Esophagus squamous epithelium (tissue), 5 donors: ENCODE measurements at places on chromosomes 16 and 17.

DNA sequence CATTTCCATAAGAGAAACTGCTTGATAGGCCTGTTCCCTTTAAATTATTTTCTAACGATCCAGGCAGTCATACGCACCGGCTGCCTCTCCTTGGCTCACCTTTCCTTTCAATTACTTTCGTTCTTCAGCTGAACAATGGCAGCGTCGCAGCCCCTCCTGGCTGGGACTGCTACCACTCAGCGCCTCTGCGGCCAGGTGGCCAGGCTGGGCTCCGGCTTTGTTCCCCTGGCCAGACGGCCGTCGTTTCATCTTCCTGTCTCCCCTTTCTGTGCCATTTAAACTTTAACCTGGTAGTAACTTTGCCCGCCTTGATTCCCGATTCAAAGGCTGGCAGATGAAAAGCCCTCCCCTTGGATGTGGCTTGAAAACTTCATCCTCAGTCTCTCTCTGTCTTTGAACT lies 79.0 kb downstream of the C16orf78 start:
- no peak for DNase-seq

- no peak for DNase-seq
Observed at GRCh38 chr16:649631-650030, 466 bp downstream of the WDR90 start.

GRCh38 chr17:2734939-2735338 lies 14.5 kb downstream of the CCDC92B start:
- DNase-seq: no peak

GRCh38 chr16:89458551-89458950 lies 31.8 kb downstream of the ANKRD11 start:
- DNase-seq: no peak

DNA sequence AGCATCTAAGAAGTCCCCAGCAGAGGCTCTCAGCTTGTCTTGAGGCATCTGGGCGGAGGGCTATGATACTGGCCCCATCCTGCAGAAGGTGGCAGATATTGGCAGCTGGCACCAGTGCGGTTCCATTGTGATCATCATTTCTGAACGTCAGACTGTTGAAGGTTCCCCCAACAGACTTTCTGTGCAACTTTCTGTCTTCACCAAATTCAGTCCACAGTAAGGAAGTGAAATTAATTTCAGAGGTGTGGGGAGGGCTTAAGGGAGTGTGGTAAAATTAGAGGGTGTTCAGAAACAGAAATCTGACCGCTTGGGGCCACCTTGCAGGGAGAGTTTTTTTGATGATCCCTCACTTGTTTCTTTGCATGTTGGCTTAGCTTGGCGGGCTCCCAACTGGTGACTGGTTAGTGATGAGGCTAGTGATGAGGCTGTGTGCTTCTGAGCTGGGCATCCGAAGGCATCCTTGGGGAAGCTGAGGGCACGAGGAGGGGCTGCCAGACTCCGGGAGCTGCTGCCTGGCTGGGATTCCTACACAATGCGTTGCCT lies at the start of gene CIITA:
CIITA (plus strand) TSS at position 404 of the 543 bp plus-strand sequence; CDS start at position 533, 129 bp downstream.
- peak; percentile 50 for DNase-seq

GRCh38 chr17:7296189-7296861 lies 1.9 kb upstream of the YBX2 start:
- DNase-seq: no peak

DNA sequence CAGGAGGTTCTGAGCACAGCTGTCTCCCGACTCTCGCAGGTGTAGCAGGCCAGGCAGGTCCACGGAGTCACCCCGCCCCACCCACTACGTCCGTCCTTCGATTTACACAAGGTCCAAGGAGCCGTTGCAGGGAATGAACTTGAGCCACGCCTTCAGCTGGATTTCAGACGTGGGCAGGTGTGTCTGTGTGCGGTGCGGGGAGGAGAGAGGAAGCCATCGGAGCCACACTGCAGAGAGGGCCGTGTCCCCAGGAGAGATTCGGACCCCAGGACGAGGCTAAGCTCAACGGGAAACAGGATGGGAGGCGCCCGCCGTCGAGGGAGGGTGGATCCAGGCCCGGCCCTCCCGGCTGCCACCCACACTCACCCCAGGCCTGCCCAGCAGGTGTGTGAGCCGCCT lies 50.3 kb downstream of the RPH3AL start:
- no peak for DNase-seq

DNA sequence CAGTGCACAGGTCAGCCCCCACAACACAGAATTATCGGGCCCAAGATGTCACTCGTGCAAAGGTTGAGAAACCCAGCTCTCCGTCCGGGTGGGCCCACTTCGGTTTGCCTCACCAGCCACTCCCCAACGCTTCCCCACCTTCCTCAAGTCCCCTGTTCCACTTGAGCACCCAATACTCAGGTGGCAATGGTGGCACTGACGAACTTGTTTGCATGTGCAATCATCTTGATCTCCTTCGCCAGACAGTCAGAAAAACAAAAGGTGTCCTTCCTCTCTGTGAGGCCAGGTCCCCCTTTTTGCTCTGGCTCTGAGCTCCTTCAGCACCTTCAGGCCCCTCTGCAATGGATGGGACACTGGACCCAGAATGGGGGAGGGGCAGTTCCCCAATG lies 3.7 kb downstream of the GGA2 start:
- DNase-seq: no peak

DNA sequence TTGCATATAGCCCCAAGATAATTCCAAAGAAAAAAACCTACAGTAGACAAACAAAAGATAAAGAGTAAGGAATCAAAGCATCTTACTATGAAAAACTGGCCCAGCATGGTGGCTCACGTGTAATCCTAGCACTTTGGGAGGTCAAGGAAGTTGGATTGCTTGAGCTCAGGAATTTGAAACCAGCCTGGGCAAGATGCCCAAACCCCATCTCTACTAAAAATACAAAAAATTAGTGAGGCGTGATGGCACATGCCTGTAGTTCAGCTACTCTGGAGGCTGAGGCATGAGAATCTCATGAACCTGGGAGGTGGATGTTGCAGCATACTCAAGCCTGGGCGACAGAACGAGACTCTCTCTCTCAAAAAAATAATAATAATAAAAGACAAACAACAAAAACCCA lies 764.7 kb upstream of the KIF2B start:
- no peak for DNase-seq

GRCh38 chr16:84600343-84601229 lies 17.3 kb downstream of the COTL1 start:
- DNase-seq: no peak

DNA sequence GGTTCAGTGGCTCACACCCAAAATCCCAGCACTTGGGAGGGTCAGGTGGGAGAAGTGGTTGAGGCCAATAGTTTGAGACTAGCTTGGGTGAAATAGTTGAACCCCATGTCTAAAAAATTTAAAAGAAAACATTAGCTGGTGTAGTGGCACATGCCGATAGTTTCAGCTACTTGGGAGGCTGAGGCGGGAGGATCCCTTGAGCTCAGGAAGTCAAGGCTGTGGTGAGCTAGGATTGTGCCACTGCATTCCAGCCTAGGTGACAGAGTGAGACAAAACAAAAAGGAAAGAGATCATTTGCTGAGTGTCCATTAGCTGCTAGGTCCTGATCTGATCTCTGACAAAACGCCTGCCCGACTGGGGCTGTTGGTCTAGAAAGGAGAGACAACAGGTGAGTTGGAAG lies 14.1 kb upstream of the DBNDD1 start:
- no peak for DNase-seq

DNA sequence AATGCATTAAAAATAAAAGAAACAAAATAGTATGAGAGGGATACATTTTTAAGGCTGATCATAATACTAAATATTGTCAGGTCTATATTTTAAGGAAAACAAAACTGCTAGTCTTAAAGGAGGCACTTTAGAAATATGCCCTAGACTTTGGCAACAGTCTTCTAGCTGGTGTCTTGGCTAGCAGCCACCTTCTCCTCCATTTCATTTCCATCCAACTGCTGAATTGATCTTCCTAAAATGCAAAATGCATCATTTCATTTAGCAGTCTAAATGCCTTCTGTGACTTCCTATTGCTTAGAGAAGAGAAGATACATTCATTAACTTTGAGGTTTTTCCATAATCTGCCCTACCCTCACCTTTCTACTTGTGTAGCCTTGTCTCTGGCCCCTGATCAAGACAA lies 1404.1 kb downstream of the CDH11 start:
- no peak for DNase-seq

DNA sequence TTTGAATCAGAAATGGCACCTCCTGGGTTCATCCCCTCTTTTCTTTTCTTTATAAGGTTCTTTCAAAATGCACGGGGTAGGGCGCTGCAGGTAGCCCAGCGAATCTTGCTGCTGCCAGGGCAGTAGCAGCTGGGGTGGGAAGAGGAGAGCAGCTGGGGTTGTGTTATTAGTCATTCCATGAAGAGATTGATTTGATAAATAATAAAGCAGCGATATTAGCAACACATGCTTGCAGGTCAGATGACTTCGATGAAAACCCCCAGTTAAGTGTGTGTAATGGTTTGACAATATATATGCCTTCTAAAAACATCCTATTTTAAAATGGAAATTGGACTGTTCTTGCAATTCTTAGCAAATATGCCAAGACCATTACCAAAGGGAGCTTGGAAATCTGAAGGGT lies 200.7 kb downstream of the CCDC182 start:
- DNase-seq: no peak

DNA sequence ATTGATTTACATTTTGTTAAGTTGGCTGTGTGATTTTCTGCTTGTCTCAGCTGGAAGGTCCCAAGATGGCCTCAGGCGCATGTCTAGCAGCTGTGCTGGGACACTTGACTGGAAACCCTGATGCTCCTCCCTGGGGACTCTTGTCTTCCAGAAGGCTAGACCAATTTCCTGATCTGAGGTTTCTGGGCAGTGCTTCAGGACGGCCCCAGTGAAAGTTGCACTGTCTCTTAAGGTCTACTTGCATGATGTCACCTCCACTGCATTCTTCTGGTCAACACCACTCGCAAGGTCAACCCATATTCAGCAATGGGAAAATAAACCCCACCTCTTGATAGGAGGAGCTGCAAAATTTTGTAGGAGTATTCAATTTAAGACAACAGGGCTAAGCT lies 116.0 kb downstream of the SALL1 start:
- no peak for DNase-seq

GRCh38 chr16:35492225-35492624 lies 2032.8 kb downstream of the TP53TG3F start:
- no peak for DNase-seq

DNA sequence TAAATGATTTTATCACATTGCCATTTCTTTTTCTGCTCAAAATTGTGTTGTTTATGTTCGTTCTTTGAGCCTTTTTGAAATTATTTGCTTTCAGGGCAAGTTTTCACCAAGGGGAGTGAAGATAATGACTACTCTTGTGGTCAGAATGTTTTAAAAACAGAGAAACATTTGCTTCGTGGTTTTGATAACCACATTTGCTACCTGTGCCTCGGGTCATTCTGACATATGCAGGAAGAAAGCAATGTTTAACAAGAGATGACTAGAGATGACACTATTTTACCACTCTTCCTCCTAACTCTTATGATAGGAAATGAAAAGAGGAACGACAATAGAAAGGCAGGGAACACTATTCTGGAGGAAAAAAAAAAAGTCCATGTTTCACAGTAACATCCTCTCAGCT lies 1496.5 kb upstream of the GOT2 start:
- DNase-seq: no peak

DNA sequence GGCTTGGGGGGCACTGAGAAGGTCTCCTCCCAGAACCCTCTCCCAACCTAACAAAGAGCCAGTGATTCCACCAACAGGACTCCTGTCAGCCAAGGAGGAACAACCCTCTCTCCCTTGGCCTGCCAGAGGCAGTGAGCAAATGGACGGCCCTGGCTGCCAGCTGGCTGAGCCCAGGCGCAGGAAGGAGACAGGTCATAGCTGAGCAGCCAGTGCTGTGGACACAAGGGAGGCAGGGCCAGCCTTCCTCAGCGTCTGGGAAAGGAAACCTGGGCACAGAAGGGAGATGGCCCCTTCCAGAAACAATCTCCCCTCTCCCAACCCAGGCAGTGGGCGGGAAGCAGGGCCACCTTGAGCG lies 2.1 kb downstream of the MPO start:
- DNase-seq: no peak

- DNase-seq: no peak
Observed at GRCh38 chr17:63987221-63988126, 10.7 kb upstream of the PRR29 start.

- no peak for DNase-seq
Observed at GRCh38 chr16:71357681-71358080, 842 bp upstream of the CALB2 start.

DNA sequence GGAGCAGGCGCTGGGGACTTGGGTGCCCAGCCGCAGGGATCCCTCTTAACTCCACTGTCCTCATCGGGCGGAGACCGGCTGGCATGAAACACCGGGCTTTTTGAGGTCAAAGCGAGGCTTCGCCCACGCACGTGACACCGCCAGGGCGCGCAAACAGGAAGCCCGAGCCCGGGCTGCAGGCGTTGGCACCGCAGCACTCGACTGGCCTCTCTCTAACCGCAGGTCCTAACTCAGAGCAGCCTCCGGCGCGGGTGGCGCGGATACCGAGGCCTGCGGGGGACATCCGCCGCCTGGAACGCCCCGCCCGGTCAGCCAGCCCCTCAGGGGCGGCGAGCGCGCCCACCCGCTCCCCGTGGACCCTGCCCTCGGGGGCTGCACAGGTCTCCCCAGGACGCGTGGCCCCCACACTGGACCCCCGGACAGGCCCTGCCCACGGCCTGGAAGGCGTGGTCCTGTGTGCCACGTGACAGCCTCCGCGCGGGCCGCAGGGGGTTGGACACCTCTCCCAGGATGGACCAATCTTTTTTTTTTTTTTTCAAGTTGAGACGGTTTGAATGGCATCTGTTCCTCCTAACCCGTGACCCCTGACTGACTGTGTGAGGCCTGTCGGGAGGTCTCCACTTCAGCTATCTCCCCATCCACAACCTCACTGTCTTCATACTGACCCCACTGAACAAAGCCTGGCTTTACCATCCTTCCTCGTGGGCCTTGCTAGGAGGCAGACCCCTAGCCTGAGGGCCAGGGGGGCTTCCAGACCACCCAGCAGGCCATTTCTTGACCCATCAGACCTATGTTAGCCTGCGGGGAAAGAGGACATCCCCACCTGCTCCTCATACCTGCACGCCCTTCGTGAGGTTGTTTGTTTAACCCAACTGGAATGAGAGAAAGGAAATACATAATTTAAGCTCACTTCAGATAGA lies 8.4 kb upstream of the SLC47A2 start:
- no peak for DNase-seq

DNA sequence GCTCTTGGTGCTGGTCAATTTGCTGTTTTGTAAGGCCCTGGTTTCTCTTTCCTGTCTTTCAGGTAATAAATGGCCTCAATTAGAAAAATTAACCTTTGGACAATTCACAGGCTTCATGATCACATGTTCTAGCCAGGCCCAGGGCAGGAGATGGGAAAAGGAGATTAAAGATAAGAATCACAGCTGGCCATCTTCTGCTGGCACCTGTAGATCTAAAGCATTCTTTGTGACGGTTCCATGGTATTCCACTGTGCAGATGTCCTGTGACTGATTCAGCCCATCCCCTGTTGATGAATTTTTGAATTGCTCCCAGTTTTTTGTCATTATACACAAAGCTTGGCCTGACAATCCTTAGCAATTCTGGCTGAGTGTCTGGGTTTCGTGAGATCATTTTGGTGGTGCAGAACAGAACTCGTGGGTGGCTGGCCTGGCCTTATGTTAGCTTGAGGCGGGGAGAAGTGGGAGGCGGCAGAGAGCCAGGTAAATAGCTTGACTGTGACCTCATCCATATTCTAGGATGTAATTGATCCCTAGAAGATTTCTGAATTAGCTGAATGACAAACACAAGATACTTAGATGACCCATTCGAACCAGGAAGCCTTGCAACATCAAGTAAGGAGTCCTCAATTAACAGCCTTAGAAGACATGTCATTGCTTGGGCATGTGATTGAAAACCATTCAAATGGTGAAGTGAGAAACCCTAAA lies 14.1 kb downstream of the TMC5 start:
- no peak for DNase-seq

- DNase-seq: no peak
Observed at GRCh38 chr17:77297693-77298666, 157.2 kb downstream of the SEC14L1 start.
